GM12878 (cell line): ENCODE measurements at places on chromosomes 6 and 20.

DNA sequence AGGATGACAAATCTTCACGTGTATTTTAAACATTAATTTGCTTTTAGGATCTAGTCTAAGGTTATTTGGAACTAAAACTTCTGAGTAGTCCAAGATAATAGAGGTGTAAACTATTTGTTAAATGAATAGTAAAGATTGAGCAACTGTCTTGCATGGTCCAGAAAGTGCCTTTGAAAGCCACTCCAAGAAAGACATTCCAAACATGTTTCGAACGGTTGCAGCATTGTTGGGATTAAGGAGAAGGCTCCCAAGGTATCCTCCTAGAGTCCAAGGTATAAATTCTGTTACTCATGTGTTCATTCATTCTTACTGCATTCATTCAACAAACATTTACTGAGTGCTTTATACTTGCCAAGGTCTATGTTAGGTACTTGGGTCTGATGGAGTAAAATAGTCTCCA, 28.8 kb upstream of the MYLK2 start:
- no peak for DNase-seq

- no peak for DNase-seq
Measured at GRCh38 chr6:113184736-113185135, 672.4 kb upstream of the MARCKS start.

DNA sequence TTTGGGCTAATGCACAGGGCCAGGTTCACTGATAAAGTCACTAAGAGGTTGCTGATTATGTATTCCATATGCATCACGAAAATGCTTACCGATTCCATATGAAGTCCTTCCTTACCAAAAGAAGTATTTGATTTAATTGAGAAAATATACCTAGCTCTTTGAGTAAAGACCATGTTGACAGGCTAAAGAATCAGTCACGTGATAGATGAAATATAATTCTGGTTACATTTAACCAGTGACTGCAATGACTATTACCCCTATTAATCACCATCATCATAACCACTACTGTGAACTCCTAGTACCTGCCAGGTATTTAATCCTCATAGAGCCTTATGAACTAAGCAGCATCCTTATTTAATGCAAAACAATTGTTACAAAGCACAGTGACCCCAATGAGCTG, 110.1 kb downstream of the HIVEP2 start:
- DNase-seq: no peak

DNA sequence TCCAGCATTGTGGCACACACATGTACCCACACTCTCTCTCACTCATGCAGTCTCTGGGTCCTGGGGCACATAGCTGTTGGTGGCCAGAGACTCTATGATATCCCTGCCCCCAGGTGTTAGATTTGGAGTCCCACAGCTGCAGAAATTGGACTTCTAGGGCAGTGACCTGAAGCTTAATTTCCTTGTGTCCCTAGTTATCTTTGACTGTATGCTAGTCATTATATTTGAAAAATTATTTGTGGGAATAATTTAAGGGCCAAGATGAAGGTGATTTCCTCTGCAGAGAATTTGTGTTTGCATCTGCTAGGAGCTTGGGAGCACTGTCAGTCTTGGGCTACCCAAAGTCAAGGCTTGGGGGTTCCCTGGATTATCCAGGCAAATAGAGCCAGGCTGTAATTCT, 50.1 kb downstream of the ZBTB9 start:
- DNase-seq: no peak

- DNase-seq: no peak
Measured at GRCh38 chr20:41004531-41005360, 23.9 kb upstream of the TOP1 start.

DNA sequence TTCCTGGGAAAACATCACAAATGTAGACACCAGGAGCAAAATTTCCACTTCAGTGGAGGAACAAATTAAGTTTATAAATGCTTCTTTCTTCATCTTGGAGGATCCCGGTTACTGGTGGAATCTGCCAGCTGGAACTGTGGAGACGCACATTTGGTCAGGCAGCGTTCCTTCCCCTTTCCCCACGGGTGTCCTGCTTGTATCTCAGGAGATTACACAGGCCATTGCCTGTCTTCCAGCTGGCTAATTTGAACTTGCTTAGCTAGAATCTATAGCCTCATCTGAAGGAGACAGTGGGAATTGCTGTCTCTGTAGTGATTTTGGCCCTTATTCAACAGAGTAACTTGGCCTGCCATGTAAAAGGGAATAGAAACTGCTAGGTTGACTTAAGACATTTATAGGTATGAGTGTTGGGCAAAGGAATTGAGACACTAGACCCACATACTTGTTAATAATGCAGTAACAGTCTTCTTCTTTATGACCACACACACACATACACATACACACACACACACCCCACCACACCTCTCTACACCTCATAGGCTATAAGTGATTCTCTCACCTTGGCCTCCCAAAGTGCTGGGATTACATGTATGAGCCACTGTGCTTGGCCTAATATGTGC, 34.4 kb downstream of the TSBP1 start:
- no peak for DNase-seq

DNA sequence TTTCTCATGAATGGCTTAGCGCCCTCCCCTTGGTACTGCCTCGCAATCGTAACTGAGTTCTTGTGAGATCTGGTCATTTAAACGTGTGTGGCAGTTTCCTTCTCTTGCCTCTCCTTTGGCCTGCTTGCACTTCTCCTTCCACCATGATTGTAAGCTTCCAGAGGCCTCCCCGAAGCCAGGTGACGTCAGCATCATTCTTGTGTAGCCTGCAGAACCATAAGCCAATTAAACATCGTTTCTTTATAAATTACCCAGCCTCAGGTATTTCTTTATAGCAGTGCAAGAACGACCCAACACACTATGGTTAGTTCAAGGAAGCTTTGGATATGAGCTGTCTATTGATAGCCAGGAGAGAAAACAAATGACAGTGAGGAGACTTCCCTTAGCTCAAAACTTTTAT, 29.5 kb upstream of the ADTRP start:
- no peak for DNase-seq
